ENCODE measurements at places on chromosomes 2 and 18.

- DNase-seq = peak; percentile 36
These were observed 650 bp downstream of the ORMDL1 start for GRCh38 chr2:189783451-189783926.

GRCh38 chr2:19532547-19533196 is 174.2 kb upstream of the OSR1 start:
- DNase-seq = peak; percentile 51

- peak; percentile 74 for DNase-seq
These were observed at the start of gene TMEM37 for GRCh38 chr2:119431155-119431975. Gene TMEM37 (plus strand): TSS chr2:119431854. CDS start chr2:119431904, 50 bp downstream.

GRCh38 chr2:41040782-41041520 is 589.1 kb upstream of the SLC8A1 start:
- DNase-seq = peak; percentile 18

DNA sequence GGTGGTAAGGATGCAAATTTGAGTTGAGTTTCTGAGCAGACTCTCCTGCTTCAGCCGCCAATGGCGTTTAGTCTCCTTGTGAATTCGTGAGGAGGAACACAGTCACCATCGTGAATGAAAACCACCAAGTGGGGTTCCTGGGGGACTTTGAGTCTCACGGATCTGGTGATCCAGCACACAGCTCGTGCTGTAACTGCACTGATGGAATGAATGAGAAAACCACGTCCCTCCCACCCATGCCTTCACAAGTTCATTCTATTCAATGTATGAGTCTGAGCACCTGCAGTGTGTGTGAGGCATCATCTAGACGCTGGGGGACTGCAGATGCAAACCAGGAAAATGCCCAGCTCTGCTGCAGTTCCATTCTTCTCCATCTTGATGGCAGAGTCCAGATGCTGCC is 127.9 kb downstream of the PIEZO2 start:
- no peak for DNase-seq
